ENCODE measurements at places on chromosomes 4 and X.

DNA sequence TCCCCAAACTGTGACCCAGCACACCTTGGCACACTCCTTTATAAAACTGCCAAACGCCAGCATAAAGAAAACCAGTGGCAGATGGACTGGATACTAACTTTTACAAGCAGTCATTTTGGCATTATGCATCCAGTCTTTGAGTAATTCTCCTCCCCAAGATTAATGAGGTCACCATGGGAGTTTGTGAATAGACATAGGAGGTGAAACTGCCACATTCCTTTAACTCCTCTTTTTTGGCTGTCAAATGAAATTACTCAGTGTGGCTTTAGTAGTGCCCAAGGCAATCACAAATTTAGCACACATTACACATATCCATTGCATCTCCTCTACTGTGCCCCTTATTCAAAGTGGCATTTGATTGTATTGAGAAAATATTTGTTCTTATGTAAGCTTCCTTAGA is 315.3 kb upstream of the FGF13 start:
- H3K4me1 ChIP-seq, result no peaks in the 10 kb centered on the region
- H3K27me3 ChIP-seq, result no peaks in the 10 kb centered on the region
- no peaks in the 10 kb centered on the region for H3K36me3 ChIP-seq
- H3K27ac ChIP-seq, result no peak overlapping the region
- DNase-seq, result no peak

DNA sequence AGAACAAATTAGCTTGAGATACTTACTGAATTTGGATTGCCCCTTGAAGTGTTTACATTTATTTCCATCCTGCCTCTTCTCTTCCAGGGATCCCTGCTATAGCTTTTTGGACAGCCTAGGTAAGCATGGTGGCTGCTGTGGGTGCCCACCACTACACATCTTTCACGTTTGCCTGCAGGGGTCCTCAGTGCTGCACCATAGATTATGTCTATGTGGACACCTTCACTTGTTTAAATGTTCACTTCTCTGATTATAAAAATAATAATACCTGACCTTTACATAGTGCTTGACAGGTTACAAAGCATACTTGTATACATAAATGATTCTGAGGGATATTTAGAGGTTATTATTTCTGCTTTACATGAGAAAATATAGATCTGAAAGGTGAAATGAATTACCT is 67.9 kb upstream of the SLC4A4 start:
- no peak for DNase-seq
- no peak overlapping the region for H3K4me3 ChIP-seq
- H3K27me3 ChIP-seq, result peaks cover 16% of the 10 kb centered on the region
- peaks cover 3% of the 10 kb centered on the region for H3K36me3 ChIP-seq
- H3K27ac ChIP-seq, result no peak overlapping the region
- peaks cover 14% of the 10 kb centered on the region for H3K4me1 ChIP-seq

GRCh38 chrX:111010111-111010510 is 85.9 kb upstream of the PAK3 start:
- no peaks in the 10 kb centered on the region for H3K4me1 ChIP-seq
- no peaks in the 10 kb centered on the region for H3K36me3 ChIP-seq
- DNase-seq, result no peak
- peaks cover 10% of the 10 kb centered on the region for H3K27me3 ChIP-seq
- no peak overlapping the region for H3K4me3 ChIP-seq

GRCh38 chrX:38657562-38657961 is 96.2 kb downstream of the TSPAN7 start:
- H3K4me3 ChIP-seq, result no peak overlapping the region
- no peaks in the 10 kb centered on the region for H3K27me3 ChIP-seq
- H3K36me3 ChIP-seq, result no peaks in the 10 kb centered on the region
- H3K4me1 ChIP-seq, result no peaks in the 10 kb centered on the region

DNA sequence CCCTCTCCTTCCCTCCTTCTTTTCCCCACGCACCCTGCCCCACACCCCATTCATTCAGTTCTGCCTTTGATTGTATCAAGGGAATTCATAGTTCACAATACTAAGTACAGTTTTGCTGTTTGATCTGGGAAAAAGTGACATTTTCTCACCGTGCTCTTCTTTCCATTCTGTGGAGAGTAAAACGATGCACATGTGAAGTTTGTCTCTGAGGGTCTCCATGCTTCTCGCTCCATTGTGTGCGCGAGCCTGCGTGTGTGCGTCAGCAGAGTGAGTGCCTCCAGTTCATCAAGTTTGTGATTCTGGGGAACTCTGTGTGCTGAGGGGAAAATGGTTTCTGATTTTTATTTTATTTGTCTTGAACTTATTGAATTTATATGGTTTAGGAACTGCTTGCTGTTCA is 1.9 kb downstream of the STK26 start:
- H3K27me3 ChIP-seq, result no peaks in the 10 kb centered on the region
- no peaks in the 10 kb centered on the region for H3K36me3 ChIP-seq
- H3K4me1 ChIP-seq, result peaks cover 27% of the 10 kb centered on the region
- no peak overlapping the region for H3K27ac ChIP-seq
- no peak for DNase-seq

GRCh38 chrX:149069899-149070298 is 435.2 kb downstream of the IDS start:
- H3K27ac ChIP-seq, result no peak overlapping the region
- H3K4me3 ChIP-seq, result no peak overlapping the region
- no peaks in the 10 kb centered on the region for H3K36me3 ChIP-seq
- H3K27me3 ChIP-seq, result no peaks in the 10 kb centered on the region
- no peak for DNase-seq

DNA sequence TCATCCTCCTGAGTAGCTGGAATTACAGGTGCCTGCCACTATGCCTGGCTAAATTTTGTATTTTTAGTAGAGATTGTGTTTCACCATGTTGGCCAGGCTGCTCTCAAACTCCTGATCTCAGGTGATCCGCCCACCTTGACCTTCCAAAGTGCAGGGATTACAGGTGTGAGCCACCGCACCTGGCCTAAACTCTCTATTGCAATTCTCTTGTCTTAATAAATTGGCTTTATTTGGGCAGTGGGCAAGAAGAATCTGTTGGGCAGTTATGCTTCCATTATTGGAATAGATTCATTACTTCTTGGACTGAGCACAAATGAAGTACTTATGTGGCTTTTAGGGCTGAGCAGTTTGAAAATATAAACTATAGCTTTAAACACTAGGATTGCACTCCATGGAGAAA is 8.2 kb upstream of the GPAT3 start:
- DNase-seq, result no peak
- peaks cover 2% of the 10 kb centered on the region for H3K36me3 ChIP-seq
- peaks cover 17% of the 10 kb centered on the region for H3K27me3 ChIP-seq

GRCh38 chrX:13646154-13646549 is 6.8 kb upstream of the TCEANC start:
- no peaks in the 10 kb centered on the region for H3K36me3 ChIP-seq
- no peak overlapping the region for H3K4me3 ChIP-seq
- peaks cover 8% of the 10 kb centered on the region for H3K4me1 ChIP-seq
- H3K27me3 ChIP-seq, result no peaks in the 10 kb centered on the region

DNA sequence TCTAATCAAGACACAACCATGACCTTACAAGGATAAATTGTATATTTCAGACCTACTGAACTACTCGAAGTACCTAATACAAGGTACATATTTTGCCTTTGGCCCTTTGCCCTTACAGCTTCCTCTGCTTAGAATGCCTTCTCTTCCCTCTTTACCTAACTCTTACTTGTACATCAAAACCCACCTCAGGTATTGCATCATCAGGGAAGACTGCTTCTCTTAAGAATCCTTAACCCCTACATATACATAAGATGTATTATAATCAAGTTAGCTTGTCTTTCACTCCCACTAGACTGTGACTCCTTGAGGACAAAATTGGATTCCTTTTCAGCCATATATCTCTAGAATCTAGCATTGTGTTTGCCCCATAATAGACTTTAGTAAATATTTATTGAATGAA is 101.7 kb upstream of the STIM2 start:
- H3K27ac ChIP-seq, result no peak overlapping the region
- no peak overlapping the region for H3K4me3 ChIP-seq
- no peaks in the 10 kb centered on the region for H3K27me3 ChIP-seq
- no peaks in the 10 kb centered on the region for H3K4me1 ChIP-seq
- peaks cover 11% of the 10 kb centered on the region for H3K36me3 ChIP-seq

GRCh38 chr4:26871611-26872010 is 11.0 kb downstream of the STIM2 start:
- no peak for DNase-seq
- H3K4me1 ChIP-seq, result peaks cover 46% of the 10 kb centered on the region
- no peak overlapping the region for H3K4me3 ChIP-seq
- no peaks in the 10 kb centered on the region for H3K27me3 ChIP-seq
- H3K27ac ChIP-seq, result peak overlapping the region; percentile 57

- H3K4me1 ChIP-seq, result peaks cover 9% of the 10 kb centered on the region
- no peaks in the 10 kb centered on the region for H3K27me3 ChIP-seq
- no peak overlapping the region for H3K4me3 ChIP-seq
- H3K27ac ChIP-seq, result no peak overlapping the region
These were observed 104.6 kb upstream of the KLF3 start for GRCh38 chr4:38559374-38559773.

DNA sequence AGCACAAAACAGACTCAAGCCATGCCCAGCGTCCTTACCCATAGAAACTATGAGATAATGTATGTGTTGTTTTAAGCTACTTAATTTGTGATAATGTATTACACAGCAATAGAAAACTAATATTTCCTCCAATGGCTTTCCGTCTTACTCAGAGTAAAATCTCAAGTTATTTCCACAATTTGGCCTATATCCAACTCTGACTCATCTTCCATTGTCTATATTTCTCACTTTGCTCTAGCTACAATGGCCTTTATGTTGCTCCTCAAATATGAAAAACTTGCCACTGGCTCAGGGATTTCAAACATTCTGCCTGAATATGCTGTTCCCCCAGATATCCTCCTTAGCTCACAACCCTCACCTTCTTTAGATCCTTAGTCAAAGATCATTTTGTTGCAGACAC is 31.6 kb downstream of the IQCM start:
- no peak overlapping the region for H3K4me3 ChIP-seq
- DNase-seq, result no peak
- H3K36me3 ChIP-seq, result no peaks in the 10 kb centered on the region
- H3K27me3 ChIP-seq, result no peaks in the 10 kb centered on the region
- no peak overlapping the region for H3K27ac ChIP-seq

DNA sequence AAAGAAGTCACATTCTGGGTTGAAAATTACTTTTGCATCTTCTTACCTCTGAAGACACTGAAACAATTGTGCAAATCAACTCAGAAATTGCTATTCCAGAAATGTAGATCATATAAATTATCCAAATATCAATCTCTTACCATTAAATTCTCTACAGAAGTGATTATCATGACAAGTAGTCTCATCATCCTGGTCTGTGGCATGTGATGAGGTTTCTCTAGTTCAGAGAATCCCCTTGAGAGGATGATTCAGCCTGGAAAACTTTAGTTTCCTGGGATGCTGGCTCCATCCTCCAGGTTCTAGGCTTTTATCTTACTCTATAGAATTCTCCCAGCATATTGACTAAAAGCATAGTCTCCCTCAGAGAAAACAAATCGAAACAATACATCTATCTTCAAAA is 76.2 kb upstream of the S100G start:
- no peak overlapping the region for H3K27ac ChIP-seq
- no peak overlapping the region for H3K4me3 ChIP-seq
- no peak for DNase-seq
- H3K36me3 ChIP-seq, result no peaks in the 10 kb centered on the region
- no peaks in the 10 kb centered on the region for H3K27me3 ChIP-seq

GRCh38 chr4:102324730-102325129 is 20.6 kb downstream of the SLC39A8 start:
- H3K4me1 ChIP-seq, result peaks cover 43% of the 10 kb centered on the region
- peaks cover 8% of the 10 kb centered on the region for H3K36me3 ChIP-seq
- no peaks in the 10 kb centered on the region for H3K27me3 ChIP-seq
- H3K4me3 ChIP-seq, result no peak overlapping the region
- no peak overlapping the region for H3K27ac ChIP-seq
